ENCODE measurements at places on chromosomes 13 and 19.

GRCh38 chr13:32261567-32261966 lies 53.6 kb downstream of the ZAR1L start:
- peak; percentile 7 for DNase-seq

- DNase-seq: peak; percentile 15
Observed at GRCh38 chr13:43874504-43875092, 4.9 kb downstream of the CCDC122 start.

DNA sequence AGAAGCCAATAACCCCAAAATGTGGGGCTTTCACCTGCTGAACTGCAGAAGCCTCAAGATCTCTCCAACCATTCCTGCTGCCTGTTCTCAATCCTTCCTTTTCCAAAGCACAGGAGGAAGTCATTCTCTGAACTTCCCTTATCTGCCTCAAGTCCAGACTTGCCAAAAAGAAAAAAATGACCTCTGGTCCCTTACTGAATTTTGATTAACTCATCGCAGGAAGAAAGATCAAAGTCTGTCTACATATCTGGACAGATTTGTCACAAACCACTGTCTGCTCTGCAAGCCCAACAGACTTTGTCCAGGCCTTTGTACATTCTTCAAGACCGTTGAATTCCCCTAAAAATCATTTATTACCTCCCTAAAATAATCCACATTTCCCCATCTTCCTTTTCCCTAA lies 126.5 kb upstream of the NBEA start:
- no peak for DNase-seq

DNA sequence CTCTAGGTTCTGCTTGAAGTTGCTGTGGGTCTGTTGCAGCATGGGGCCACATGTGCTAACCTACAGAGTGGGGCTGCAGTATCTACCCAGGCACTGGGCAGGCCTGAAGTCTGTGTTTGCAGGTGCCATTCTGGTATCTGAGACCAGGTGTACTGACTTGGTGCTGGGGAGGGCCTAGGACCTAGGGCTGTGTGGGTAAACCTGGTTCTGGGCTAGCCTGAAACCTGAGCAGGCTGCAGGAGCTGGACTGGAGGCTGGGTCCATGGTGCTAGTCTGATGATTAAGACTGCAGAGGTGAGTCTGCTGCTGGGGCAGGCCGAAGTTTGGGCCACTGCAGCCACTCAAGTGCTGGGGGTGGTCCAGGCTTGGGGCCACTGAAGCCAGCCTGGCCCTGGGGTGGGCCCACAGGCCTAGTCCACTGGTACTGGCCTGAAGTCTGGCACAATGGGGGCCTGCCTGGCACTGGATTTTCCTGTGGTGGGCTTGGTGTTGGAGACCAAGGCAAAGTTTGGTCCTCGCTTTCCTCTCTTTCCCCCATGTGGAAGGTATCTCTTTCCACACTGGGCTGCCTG lies 310.6 kb downstream of the NDFIP2 start:
- no peak for DNase-seq

- no peak for DNase-seq
Observed at GRCh38 chr19:52703917-52704316, 30.9 kb downstream of the ZNF611 start.

- DNase-seq: no peak
Observed at GRCh38 chr19:13103581-13104359, 1.1 kb upstream of the LYL1 start.

DNA sequence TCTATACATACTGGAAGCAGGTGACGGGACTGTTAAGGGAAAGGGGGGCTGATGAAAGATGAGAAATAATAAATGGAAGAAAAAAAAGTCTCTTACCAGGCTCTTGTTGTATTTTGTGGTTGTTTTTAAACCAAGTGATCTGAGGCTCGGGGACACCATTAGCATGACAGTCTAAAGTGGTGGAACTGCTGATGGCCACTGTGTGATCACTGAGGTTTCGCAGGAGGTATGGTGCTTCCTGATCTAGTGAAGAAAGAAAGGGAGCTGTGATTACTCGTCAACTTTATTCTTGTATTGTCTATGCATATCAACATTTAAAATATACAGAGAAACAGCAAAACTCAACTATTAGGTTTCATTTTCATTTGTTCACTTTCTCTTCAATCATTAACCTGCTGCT lies 110.1 kb downstream of the FLT1 start:
- no peak for DNase-seq

DNA sequence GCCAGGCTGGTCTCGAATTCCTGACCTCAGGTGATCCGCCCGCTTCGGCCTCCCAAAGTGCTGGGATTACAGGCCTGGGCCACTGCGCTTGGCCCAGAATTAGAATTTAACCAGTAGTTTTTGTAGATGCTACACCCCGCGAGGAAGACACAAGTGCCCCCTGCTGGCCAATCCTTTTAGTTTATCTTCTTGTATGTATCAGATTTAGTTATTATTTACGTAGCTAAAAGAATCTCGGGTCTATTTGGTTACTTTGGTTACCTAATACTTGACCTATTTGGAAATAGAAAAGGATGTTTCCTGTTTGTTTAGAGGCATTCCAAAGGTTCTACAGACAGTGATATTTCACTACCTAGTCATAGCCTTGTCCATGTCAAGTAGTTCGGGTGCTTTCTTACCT lies 22.0 kb downstream of the MUC16 start:
- no peak for DNase-seq

DNA sequence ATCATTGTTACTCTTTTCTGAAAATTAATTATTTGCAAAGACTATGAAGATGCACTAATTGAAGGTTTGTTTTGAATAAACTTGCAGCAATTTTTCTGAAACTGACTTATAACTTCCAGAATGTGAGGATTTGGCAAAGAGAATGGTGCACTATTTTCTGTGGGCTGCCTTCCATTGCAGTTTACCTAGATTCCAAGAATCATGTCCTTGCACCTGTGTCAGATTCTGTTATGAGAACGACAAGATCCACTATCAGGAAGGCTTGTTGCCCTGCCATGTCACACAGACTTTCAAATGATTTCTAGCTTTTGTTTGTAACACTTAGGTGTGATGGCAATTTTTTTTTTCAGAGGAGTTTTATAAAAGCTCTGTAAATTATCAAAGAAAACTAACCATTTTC lies 5.6 kb upstream of the SLAIN1 start:
- no peak for DNase-seq

DNA sequence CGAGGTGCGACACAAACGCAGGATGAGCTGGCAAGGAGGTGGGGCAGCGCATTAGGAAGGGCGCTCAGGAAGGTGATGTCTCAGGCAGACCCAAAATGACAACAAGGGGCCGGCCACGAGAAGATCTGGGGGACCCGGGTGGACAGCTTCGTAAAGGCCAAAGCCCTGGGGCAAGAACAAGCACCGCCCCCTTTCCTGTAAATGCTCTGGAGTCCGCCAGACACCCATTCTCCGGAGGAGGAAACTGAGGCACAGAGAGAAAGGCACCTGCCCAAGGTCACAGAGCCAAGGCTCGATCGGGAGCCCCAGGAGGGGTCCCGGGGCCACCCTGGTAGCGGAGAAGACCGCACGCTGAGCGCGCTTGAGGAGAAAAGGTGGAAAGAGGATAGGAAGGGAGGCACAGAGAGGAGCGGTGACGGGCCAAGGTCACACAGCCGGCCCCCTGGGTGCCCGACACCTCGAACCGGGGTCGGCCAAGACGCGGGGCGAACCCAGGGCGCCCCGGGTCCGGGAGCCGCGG lies 571 bp downstream of the SAFB2 start:
- DNase-seq: no peak

DNA sequence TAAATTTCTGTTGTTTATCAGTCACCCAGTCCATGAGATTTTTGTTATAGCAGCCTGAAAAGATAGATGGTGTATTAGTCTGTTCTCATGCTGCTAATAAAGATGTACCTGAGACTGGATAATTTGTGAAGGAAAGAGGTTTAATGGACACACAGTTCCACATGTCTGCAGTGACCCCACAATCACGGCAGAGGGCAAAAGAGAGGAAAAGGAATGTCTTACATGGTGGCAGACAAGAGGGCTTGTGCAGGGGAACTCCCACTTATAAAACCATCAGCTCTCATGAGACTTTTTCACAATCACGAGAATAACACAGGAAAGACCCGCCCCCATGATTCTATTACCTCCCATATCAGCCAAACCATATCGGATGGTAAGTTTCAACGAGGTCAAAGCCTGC lies 309.2 kb downstream of the LIG4 start:
- DNase-seq: no peak

DNA sequence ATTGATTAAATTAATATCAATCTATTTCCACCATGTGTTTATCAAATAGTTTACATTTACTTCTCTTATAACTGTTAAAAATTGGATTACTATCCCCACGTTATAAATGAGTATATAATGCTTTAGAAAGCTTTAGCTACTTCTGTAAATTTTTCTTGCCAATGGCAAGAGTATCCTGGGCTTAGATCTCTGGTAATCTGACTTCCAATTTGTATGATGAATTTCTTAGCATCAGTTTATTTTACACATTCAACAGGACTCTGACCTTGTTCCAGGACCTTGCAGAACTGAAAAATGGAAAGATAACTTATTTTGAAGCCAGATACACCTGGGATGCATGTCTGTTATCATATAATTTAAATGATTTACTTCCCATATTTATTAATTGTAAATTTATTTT lies 2759.4 kb downstream of the PCDH9 start:
- DNase-seq: no peak

GRCh38 chr19:38519168-38519567 lies 85.7 kb downstream of the RYR1 start:
- no peak for DNase-seq

- DNase-seq: no peak
Observed at GRCh38 chr19:39845584-39845932, 621 bp downstream of the FBL start.

GRCh38 chr13:88586263-88586662 lies 915.1 kb downstream of the SLITRK5 start:
- no peak for DNase-seq

DNA sequence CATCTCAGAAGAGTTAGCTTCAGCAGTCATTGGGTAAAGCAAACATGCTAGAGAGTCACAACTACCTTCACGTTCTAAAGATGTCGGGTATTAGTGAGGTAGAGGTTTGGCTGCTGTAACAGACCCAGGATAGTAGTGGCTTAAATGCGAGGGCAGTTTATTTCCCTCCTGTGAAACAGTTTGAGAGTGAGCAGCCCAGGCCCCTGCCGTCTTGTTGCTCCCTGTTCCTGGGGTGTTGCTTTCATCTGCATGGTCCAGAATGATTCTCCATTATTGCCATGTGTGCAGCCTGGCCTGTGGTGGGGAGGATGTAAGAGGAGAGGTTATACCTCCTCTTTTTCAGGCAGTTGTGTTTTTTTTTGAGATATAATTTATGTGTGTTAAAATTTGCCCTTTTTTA lies 63.7 kb downstream of the SIPA1L3 start:
- no peak for DNase-seq

DNA sequence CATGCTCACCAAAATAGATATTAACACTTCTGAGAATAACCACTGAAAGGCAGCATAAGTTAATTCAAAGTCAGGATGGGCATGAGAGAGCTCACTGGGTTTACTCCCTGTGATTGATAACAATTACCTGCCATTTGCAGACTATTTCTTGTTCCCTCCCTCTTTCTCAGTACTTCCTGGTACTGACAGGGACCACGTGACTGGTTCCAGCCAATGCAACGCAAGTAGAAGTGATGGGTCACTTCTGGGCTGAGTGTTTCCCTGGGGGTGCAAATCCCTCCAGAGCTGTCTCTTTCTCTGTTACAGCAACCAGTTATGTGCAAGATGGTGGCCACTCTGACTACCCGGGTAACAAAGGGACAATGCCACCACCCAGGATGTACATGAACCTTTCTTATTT lies 118.8 kb downstream of the EFNB2 start:
- DNase-seq: peak; percentile 41

DNA sequence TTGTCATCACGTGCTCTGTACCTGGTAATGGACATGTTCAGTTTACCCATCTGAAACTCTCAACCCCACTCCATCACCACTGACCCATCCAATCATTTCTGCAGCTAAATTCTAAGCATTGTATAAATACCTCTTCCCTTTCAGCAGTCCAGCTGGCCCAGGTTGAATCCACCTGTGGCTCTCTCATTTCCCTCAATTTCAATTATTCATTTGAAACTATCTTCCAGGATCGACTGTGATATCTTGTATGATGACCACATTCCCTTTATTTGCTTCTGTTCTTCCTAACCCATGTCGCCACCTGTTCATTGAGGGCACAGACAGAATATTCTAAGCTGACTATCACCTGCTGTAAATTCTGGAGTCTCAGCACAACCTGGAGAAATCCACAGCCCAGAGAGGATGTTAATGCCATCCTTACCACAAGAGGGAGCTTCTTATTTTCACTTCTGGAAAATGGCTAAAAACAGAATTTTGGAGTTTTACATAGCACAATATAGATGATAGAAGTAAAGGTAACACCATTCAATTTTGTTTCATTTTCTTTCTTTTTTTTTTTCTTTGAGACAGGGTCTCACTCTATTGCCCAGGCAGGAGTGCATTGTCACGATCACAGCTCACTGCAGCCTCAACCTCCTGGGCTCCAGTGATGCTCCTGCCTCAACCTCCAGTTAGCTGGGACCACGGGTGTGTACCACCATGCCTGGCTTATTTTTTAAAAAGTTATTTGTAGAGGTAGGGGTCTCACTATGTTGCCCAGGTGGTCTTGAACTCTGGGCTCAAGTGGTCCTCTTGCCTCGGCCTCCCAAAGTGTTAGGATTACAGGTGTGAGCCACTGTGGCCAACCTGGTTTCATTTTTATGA lies 38.6 kb downstream of the ZNF823 start:
- DNase-seq: no peak

- no peak for DNase-seq
Observed at GRCh38 chr19:47609906-47610894, 1.3 kb downstream of the BICRA start.

GRCh38 chr13:109091249-109091648 lies 461.8 kb downstream of the MYO16 start:
- DNase-seq: no peak

DNA sequence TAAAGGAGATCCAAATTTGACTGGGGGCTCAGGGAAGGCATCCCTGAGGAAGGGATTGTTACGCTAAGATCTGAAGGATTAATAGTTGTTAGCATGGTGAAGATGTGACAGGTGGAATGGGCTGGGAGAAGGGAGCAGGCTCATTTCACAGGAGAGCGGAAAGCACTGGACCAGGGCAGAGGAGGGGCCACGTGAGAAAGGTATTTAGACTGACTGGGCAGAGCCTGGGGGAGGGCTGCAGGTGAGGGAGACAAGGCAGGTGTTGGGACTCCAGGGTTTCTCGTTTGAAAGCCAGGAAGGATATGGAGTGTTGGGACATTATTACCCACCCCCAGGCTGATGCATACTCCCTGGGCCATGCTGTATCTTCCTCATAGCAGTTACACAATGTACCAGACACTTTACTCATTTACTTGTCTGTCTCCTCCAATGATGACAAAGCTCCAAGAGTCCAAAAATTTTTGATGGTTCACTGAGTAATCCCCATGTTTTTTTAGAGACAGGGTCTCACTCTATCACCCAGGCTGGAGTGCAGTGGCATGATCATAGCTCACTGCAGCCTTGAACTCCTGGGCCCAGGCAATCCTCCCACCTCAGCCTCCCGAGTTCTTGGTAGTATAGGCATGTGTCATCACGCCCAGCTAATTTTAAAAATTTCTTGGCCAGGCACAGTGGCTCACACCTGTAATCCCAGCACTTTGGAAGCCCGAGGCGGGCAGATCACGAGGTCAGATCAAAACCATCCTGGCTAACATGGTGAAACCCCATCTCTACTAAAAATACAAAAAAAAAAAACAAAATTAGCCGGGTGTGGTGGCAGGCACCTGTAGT lies 2.3 kb downstream of the TRAPPC6A start:
- DNase-seq: no peak

GRCh38 chr19:9727644-9728043 lies 40.9 kb downstream of the ZNF846 start:
- no peak for DNase-seq

GRCh38 chr19:7541828-7542443 lies 6.4 kb downstream of the PNPLA6 start:
- no peak for DNase-seq

- DNase-seq: no peak
Observed at GRCh38 chr13:43054803-43055802, 31.7 kb downstream of the DNAJC15 start.

Data from DMS153 (cell line).